ENCODE measurements at places on chromosomes 1 and 21.

GRCh38 chr1:919271-919872 is 4.4 kb upstream of the SAMD11 start:
- no peak for DNase-seq

DNA sequence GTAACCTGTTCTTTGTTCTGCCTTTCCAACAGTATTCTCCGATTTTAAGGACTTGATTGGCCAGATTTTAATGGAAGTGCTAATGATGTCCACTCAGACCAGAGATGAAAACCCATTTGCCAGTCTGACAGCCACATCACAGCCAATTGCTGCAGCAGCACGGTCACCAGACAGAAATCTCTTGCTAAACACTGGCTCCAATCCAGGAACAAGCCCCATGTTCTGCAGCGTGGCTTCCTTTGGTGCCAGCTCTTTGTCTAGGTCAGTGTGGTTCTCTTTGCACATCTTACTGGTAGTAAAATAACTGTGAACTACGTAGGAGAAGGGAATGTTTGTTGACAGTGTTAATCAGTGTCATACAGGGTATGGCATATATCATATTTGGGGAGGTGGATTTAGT is 72.7 kb downstream of the UBE4B start:
- no peak for DNase-seq

- DNase-seq = peak; percentile 15
Observed at GRCh38 chr1:48776393-48777218, at the start of gene BEND5. TSS of gene BEND5 (minus strand) at chr1:48776891. CDS start at chr1:48776831, 60 bp downstream.

- DNase-seq = no peak
Observed at GRCh38 chr1:60930130-60930529, 152.2 kb upstream of the NFIA start.

DNA sequence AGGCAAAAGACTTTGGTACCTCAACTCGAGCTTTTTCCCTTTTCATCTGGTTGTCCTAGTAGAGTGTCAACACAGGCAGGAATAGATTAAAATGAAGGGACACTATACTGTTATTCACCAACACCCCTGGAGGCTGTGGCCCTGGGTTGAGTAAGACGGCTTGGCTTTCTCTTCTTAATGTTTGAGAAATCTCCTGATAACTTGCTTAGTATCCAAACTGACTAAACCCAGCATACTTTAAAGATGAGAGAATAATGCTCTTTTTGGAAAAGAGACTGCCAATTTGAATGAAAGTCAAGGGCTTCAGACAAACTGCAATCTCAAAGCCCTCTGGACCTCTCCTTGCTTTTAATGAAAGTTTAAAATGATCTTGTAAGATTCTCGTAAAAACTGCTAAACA is 2.6 kb upstream of the SLC30A1 start:
- DNase-seq = no peak

GRCh38 chr21:40356644-40357043 is 489.4 kb downstream of the PCP4 start:
- no peak for DNase-seq

GRCh38 chr1:31583082-31583994 is 7.0 kb downstream of the TINAGL1 start:
- DNase-seq = no peak

- no peak for DNase-seq
Observed at GRCh38 chr1:222583079-222583478, 6.7 kb downstream of the TAF1A start.

- DNase-seq = no peak
Observed at GRCh38 chr1:199155166-199156019, 516.6 kb downstream of the PTPRC start.

DNA sequence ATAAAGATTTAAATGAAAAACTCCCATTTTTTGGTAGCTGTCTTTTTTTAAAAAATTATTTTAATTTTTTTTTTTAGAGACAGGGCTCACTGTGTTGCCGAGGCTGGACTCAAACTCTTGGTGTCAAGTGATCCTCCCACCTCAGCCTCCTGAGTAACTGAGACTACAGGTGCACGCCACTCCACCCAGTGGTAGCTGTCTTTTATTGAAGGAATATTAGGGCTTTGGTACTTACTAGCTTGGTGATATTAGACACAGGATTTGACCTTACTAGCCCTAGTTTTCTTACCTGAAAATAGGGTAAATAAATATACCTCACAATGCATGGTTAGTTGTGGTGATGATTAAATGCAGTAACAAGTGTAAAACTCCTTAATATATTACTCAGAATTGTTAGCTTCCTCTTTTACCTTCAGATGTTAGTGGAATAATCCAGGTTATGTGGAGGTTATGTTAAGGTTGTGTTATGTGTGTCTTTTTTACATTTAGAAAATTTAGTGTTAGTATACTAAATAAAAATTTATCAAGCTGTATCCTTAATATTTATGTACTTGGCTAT is 66.8 kb downstream of the PHACTR4 start:
- DNase-seq = no peak

GRCh38 chr1:98057236-98057910 is 136.5 kb upstream of the DPYD start:
- no peak for DNase-seq

- no peak for DNase-seq
Observed at GRCh38 chr1:75967719-75968118, 35.5 kb upstream of the ASB17 start.

DNA sequence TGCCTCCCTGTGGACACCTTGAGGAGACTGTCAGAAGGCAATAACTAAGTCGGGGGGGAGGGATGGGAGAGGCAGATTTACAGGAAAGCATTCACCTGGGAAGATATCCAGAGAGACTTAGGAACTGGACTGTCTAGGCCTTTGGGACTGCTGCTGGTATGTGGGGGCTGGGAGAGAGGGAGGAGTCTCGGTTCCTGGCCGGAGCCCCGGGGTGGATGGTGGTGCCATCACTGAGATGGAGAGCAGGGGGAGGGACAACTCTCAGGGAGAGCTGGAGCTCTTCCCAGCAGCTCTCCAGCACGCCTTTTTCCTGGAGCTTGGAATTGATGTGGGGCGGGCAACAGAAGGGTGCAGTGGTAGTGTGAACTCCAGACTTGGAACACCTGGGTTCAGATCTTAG is 22.1 kb downstream of the PTPRF start:
- no peak for DNase-seq

DNA sequence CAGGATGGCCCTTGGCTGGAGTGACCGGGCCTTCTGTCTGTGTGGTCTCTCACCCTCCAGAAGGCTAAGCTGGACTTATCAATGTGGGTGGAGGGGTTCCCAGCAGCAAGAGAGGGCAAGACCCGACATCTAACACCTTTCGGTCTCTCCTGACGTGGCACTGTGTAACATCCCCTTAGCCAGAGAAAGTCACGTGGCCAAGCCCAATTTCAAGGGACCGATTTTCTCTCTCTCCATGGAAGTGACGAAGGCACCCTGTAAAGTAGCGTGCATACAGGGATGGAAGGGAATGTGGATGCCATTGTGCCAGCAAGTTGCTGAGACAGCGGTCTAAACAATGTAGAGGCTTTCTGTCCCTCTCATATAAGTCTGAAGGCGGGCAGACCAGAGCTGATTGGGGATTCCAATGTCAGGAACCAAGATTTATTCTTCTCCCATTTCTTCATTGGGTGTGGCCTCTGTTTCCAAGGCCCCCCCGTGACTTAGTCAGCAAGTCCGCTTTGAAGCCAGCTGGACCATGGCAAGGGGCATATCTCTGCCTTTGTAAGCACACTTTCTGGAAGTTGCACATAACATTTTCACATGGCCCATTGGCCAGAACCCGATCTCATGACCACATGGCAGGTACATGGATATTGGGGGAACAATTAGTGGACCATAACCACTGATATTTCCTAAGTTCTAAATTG is 12.5 kb downstream of the MX1 start:
- DNase-seq = no peak

GRCh38 chr1:179785031-179785431 is 41.9 kb downstream of the FAM163A start:
- DNase-seq = no peak

GRCh38 chr1:6343506-6344405 is 49.8 kb downstream of the ACOT7 start:
- peak; percentile 50 for DNase-seq
